Mesenchymal stem cell (in vitro differentiated cells and primary cell): ENCODE measurements at places on chromosomes 7 and 10.

GRCh38 chr10:4684434-4684833 is 141.6 kb upstream of the AKR1E2 start:
- DNase-seq = peak; percentile 18

- DNase-seq = no peak
These were observed 2.0 kb downstream of the COX19 start for GRCh38 chr7:973312-973711.

GRCh38 chr7:155191901-155192478 is 105.7 kb upstream of the INSIG1 start:
- DNase-seq = no peak

GRCh38 chr7:137434530-137434929 is 91.0 kb upstream of the PTN start:
- DNase-seq = no peak

GRCh38 chr10:124294811-124295770 is 123.6 kb downstream of the OAT start:
- DNase-seq = no peak

DNA sequence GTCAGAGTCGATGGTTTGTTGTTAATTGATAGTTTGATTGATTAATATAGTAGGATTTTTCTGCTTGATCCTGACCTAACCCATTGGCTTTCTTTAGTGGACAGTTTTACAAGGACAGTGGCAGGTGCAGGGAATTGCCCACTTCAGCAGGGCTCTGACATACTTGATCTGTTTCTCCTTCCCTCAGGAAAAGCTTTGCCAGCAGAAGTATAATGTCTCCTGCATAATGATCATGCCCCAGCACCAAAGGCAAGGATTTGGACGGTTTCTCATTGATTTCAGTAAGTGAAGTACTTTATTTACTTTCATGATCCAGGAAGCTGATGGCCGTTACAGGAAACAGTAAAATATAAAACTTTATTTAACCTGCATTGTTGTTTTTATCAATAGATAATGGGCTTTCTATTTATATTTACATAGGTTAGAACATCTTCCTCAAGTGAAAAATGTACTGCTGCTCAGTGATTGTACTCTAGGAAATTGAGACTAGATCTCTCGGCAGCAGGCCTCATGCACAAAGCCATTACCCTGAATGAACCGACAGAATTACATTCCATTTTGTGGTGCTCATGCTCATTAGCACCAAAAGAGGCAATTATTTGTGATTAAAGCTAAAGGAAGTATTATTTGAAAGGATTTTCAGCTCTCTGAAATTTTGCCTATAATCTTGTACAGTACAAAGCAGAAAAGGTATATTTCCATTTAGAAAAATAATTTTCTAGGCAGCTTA is 122.5 kb upstream of the SAMD8 start:
- no peak for DNase-seq

- DNase-seq = no peak
These were observed 75.3 kb downstream of the HIP1 start for GRCh38 chr7:75663302-75663907.

DNA sequence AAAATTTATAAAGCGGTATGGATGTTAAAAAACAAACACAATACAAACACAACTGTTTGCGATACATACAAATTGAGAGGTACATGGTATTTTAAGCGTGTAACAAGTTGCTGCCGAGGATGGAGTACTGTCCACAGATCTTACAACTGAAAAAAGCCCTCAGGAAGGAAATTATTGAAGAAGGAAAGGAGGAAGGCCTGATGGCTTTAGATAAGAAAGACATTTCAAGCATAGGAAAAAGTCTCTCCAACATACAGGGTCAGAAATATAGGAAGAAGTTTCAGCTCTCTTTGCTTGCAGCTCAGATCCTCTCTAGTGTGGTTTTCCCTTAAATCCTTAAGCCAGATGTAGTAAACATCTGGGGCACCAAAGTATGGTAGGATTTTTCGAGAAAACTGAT is 25.0 kb downstream of the RBM28 start:
- no peak for DNase-seq

DNA sequence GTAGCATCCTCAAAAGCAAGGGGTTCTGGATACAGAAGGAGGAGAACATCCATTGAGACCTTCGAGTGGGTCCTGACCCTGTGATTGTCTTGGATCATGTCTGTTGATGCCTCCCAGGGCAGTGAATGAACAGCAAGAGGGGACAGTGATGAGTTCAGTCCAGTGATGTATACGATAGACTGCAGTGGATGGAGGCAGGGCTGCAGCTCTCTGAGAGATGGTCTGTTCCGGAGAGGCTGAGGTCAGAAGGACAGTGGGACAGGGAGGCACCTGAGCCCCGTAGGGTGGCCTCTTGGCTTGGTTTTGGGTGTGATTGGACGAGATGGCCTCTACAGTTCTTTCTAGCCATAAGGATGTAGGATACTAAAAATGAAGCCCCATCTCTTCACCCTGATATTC is 280.4 kb downstream of the CAMK1D start:
- DNase-seq = no peak

DNA sequence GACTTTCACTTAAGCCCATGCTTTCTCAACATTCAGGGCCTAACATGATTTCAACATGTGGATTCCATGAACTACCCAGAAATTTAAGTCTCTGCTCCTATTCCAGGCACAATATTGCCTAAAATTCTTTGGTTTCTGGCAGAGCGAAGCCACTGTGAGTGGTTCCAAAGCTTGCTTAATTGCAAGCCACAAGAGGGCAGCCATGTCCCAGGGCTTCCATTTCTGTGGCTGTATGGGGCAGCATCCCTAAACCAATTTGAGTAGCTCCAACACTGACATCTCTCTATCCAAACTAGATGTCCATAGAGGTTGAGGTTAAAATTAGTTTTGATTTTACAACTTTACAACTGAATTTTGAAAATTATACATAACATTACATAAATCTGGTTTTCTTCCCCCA is 56.3 kb upstream of the MDFIC start:
- DNase-seq = peak; percentile 64

GRCh38 chr10:25748509-25748908 is 185.5 kb upstream of the MYO3A start:
- no peak for DNase-seq

DNA sequence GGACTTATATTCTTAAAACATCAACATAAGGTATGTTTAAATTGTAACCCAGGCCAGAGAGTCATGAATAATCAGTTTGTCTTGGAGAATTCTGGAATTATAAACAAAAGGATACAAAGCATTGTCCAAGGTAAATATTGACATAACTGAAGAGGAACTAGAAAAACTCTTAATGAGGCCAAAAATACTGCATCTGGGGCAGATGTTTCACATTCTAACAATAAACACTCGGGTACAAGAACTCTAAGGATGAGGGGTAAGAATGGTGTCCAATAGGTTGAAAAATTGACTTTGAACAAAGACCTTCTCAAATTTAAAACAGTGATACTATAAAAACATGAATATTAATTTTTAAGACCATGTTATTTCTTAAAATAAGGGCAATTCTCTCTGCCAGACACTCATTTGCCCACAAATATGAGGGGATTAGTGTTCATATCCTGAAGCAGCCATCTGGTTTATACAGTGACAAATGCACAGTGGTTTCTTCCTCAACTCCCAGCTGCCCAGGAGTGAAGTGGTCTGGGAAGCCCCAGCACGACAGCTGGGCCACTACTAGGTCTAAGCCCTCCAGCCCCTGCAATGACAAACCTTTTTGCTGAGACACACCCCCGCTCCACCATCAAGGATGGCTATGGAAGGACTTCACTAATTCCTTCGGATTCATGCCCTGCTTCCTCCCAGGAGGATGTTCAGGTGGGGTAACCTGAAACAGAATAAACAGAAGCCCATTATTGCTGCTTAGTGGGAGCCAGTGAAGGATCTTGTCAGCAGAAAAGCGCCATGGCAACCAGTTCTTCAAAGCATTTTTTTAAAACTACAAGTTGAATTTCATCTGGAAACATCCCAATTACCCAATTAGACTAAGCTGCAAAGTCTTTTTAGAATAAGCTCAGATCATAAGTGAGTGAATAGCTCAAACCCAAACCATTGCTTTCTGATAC is 107.5 kb upstream of the ARID5B start:
- peak; percentile 94 for DNase-seq

GRCh38 chr7:25847336-25848070 is 304.5 kb upstream of the NFE2L3 start:
- DNase-seq = peak; percentile 43

- no peak for DNase-seq
These were observed 712.1 kb upstream of the IGFBP3 start for GRCh38 chr7:46633200-46633599.

DNA sequence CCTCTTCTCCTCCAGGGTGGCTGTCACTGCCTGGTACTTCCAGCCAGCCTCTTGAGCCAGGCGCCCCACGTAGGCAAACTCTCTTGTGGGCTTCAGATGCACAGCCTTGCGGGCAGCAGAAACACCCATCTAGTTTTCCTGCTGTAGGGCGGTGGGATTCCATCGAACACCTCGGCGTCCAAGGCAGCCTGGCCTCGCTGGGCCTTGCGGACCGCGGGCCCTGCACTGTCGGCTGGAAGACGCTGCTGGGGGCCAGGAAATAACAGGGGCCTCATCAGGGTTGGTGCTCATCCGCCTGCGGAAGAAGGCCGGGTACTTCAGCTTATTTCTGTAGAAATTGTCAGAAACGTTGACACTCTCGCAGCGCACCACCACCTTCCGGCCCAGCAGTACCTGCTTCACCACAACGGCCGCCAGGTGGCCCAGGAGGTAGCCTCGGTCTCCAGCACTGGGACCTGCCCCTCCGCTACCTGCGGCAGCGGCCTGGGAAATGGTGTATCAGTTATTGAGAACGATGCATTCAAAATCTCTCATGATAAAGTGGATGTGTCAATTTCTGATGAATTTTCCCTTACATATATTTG is 61.1 kb downstream of the WDFY4 start:
- DNase-seq = no peak

DNA sequence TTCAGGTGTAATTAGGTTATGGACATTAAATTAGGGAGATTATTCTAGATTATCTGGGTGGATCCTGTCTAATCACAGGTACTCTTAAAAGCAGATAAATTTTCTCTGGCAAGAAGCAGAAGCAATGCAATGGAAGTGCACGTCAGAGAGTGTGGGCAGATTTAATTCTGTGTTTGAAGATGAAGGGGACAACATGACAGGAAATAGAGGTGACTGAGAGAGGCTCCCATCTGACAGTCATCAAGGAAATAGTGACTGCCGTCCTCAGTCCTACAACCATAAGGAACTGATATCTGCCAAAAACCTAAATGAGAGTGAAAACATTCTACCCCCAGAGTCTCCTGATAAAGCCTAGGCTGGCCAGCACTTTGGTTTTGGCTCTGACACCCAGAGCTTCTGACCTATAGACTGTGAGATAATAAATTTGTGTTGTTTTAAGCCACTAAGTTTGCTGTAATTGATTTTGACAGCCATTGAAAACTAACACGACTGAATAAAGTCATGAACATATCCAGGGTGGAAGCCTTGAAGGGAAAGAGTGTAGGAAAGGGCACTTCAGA is 30.5 kb upstream of the DDX50 start:
- DNase-seq = no peak

DNA sequence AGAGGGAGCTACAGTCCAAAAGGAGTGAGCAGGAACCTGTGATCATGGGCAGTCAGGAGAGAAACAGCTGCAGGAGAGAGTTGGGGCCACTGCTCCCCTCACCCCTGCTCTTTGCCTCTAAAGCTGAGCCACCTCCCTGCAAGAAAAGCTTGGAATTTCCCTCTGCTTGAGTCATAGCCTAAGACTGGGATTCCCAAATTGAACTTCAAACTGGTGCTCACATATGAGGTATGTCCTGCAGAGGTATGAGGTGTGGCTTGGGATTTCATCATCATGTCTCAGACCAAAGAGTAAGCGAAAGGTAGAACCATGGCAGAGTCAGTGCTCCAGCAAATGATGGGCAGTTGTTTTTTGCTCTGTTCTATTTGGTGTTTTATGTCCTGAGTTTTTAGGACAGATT is 237.1 kb upstream of the NRP1 start:
- no peak for DNase-seq

DNA sequence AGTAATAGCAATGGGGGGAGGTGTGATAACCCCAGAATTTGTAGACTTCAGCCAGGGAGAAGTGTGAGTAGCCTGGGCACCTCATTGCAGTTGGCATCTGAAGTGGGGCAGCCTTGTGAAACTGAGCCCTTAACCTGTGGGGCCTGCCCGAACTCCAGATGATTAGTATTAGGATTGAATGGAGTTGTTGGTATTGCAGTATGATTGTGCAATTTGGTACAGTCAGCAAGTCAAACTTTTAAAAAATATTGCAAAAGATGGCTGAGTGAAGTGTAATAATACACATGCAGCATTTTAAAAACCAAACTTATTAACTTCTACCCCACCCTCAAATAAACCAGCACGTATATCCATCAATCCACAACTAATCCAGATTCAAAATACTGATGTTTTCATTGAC is 9.3 kb downstream of the RBM33 start:
- peak; percentile 50 for DNase-seq

DNA sequence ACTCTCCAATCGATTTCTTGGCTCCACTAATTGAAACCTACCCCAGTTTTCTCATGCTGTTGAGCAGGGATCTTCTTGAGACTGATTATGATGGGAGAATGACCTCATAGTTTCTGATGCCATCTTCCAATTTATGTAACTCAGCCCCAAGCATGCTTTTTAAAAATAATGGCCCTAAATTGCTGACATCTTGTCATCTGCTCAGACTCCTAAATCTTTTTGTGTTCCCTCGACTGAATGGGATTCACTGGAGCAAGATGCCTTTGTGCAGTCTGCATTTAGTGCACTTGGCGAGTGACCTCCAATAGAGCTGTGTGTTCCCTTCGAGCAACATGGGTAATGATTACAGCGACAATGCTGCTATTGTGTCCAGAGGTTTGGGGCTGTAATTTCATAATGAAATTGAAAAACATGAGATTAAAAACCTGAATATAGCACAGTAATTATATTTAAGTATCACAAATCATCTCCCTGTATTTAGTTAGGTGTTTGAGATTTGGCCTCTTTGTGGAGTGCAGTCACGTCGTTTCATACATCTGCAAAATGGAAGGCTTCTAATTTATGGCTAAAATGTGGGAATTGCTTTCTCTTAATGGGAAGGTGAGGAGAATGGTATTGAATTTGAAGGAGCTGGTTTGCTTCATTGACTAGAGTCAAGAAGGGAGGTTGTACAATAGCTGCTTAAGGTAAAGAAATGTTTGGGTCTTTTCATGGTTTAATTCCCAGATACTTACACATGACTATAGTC is 192.9 kb downstream of the AUTS2 start:
- DNase-seq = no peak

GRCh38 chr10:48890888-48891850 is 48.5 kb downstream of the LRRC18 start:
- DNase-seq = no peak

- DNase-seq = no peak
These were observed 267.2 kb upstream of the MGMT start for GRCh38 chr10:129199826-129200225.

GRCh38 chr7:55191926-55192692 is 173.0 kb upstream of the LANCL2 start:
- no peak for DNase-seq

DNA sequence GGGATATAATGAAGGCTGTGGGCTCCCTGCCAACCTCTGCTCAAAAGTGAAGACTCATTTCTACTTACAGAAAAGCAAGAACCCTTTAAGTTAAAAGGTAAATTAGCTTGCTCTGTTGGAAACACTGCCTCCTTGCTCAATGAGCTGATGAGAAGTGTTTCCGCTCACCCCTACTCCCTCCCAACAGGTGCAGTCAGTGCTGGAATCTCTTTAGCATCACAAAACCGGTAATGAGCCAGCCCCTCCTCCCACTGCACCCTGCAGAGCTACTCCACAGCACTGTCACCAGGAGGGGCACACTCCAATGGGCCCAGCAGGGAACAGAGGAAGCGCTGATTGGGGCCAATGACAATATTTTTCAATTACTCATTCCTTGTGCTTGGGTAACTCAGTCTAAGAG is 262.5 kb downstream of the TCERG1L start:
- DNase-seq = no peak

GRCh38 chr7:158924956-158925355 is 68.6 kb downstream of the DYNC2I1 start:
- peak; percentile 30 for DNase-seq
